ENCODE measurements at places on chromosomes 16 and 17.

DNA sequence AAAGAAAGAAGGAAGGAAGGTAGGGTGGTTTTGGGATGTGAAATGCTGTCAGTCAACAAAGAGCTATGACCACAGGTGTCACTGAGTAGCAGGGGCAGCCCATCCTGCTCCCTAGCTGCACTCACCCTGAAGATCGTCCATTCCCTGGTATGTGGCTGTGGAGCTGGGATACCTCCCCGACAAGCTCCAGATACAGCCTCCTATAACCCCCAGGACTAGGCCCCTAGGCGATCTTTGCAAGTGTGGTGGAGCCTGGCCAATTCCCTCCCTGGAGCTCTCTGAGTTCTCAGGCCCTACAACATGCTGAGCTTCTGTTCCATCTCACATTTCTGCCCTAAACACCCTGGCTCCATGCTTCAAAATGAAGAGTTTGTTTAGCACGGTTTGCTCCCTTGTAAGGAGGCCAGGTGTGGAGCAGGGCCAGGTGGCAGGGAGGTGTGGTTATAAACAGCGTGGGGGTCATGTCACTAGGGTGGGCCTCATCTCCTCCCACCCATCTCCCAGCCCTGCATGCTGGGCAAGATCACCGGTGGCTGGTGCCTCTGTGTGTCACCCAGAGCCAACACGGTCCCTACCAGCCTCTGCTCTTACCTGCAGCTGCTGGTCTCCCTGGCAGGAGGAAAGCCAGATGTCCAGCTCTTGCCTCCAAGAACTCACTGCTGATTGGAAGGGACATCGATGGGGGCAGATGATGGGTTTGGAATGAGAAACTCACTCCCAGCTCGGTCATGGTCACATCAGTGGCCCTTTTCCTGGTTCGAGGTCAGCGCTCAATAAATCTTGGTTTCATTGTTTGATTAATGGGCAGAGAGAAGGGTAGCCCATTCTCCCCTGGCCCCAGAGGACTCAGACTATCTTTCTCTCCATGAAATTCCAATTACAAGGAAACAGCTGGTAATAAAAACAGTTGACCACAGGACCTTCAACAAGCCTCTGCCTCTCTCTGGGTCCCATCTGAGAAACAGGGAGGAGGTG, 511.0 kb upstream of the CDH5 start:
- DNase-seq: no peak

- DNase-seq: no peak
Observed at GRCh38 chr17:27504188-27504995, 48.1 kb downstream of the KSR1 start.

DNA sequence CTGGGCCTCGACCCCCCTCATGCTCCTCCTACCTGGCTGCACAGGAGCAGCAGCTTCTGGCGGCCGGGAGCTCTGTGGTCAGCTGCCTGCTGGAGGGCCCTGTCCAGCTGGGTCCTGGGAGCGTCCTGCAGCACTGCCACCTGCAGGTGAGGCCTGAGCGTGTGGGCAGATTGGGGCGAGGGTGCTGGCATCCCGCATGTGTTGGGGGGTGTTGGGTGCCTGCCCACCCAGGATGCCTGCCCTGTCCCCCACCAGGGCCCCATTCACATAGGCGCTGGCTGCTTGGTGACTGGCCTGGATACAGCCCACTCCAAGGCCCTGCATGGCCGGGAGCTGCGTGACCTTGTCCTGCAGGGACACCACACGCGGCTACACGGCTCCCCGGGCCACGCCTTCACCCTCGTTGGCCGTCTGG, 16.5 kb downstream of the FCSK start:
- no peak for DNase-seq

GRCh38 chr16:66026787-66027330, 339.6 kb upstream of the CDH5 start:
- DNase-seq: no peak

DNA sequence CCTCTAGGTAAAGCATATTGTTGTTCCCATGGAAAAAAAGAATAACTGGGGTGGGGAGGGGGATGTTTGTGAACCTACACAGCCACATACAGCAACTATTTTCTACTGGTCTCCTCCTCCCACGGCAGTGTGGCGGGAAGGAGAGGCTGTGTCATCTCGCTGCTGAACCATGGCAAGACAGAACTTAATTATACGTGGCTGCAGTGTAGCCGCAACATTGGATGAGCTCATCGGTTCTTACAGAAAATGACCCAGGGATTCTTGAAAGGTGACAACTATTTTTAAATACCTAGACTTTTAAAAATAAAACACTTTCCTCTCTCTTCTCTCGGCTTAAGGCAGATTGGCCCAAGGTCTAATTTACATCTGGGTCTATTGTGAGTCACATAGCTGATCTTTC, 19.8 kb upstream of the TEKT3 start:
- no peak for DNase-seq

DNA sequence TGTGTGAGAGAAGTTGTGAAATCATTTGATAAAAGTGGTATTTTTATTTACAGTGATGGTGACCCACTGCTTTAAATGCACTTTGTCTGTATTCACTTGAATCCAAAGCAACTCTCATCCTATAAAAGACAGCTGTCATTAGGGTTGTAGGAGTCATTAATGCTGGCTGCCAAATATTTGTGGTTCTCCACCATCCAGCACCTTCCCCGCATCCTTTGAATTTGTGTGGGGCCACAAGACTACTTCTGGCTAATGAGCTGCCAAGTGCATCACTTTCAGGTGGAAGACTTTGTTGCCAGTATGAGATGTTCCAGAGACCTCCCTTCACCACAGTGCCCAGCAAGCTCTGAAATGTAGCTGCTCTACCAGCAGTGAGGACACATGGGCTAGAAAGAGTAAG, 43.4 kb downstream of the CMTM3 start:
- DNase-seq: no peak

- DNase-seq: peak; percentile 54
Observed at GRCh38 chr17:8151641-8152111, 528 bp downstream of the PER1 start.

DNA sequence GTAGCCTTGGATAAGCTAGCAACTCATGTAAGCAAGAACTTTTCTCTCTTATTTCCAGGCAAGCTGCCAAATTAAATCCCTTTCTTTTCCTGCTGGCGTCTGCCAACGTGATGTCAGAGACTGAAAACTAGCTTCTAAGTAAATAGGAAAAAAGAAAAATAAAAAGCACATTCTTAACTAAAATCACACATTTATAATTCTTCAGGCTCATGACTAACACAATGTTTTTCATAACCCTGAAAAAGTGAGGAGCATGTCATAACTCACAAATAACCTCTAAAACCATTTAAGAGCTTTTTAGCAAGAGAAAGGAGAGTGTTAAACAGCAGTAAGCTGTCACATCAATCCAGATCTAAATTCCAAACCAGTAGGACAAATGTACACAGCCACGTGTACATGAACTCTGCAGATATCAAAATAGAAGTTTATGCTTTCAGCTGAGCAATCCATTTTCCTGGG, 110.0 kb downstream of the N4BP1 start:
- DNase-seq: no peak

- no peak for DNase-seq
Observed at GRCh38 chr16:86085161-86085611, 186.2 kb downstream of the IRF8 start.

GRCh38 chr17:76704805-76705204, 6.0 kb downstream of the MXRA7 start:
- DNase-seq: no peak

DNA sequence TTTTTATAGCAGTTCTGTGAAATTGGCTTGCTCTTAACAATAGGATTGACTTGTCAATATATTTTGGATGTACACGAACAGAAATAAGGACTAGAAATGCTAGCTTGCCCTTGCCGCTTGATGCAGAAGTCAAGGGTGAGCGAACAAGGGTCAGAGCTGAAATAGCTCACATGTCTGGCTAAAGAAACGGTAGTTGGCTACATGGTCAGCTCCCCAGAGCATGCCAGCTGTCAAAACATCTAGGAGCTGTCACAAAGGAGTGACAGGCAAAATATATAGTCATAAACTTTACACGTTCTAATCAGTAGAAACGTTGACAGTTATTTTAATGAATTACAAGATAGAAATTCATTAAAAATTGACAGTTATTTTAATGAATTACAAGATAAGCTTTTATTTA, 2.9 kb upstream of the MEIOB start:
- DNase-seq: no peak

GRCh38 chr17:63956296-63956920, 16.3 kb downstream of the SCN4A start:
- DNase-seq: no peak

- DNase-seq: peak; percentile 8
Observed at GRCh38 chr16:27243725-27244362, 24.7 kb downstream of the NSMCE1 start.

- DNase-seq: peak; percentile 24
Observed at GRCh38 chr17:1713878-1714426, 3.8 kb upstream of the TLCD2 start.

GRCh38 chr16:54318941-54319340, 32.4 kb upstream of the IRX3 start:
- DNase-seq: no peak

GRCh38 chr16:88339930-88340754, 42.6 kb upstream of the ZNF469 start:
- no peak for DNase-seq

- no peak for DNase-seq
Observed at GRCh38 chr17:53719229-53719628, 103.5 kb upstream of the KIF2B start.

DNA sequence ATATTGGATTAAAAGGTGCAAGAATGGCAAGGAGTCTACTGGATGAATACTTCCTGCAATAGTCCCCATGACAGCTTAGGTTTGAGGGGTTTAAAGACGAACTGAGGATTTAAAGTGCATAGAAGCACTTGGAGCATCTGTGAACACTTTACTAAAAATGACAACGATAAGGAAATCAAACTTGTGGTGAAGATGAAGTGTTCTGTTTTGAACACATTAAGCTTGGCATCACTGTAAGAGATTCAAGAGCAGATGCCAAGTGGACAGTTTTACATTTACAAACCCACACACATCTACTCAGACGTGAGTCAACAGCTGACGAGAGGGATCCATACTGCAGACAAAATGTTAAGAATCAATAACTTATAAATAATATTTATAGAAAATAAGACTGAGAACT, 918.7 kb downstream of the CDH11 start:
- DNase-seq: no peak

DNA sequence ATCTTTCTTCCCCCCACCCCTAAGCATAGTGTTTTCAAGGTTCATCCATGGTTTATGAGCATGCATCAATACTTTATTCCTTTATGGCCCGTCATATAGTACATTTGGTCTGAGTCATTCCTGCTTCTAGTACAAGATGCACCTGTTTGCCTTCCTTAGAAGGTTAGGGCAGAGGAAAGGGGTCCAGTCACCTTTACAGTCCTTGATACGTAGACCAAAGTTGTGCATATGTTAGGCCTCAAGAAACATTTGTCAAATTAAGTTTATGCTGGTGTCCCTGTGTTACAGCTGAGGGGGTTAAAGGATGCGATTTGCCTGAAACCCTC, 1.4 kb downstream of the CYB5D2 start:
- DNase-seq: no peak

GRCh38 chr17:31147507-31148202, 52.9 kb downstream of the NF1 start:
- DNase-seq: no peak

- DNase-seq: peak; percentile 92
Observed at GRCh38 chr16:68084504-68085258, 489 bp upstream of the NFATC3 start.

- DNase-seq: peak; percentile 73
Observed at GRCh38 chr16:1309888-1310831, 724 bp downstream of the UBE2I start.

DNA sequence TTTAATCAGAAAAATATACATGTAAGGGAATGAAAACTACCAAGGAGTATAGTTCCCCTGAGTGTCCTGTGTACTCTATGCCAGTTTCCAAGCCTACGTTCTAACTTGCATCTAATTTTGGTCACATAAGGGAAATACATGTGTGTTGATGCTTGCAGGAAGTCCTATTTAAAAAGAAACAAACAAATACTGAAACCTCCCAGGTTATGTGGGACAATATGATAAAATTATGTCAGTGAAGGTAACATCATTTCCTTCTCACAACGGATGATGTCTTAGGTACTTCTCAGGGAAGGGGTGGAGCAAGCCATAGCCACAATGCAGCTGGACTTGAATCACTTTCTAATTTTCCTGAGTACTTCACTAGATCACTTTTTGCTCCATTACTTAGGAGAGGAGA, 115.9 kb downstream of the ZFHX3 start:
- DNase-seq: no peak

- DNase-seq: peak; percentile 9
Observed at GRCh38 chr16:69321080-69321479, 9.3 kb downstream of the PDF start.

- DNase-seq: no peak
Observed at GRCh38 chr16:80623376-80623775, 82.6 kb downstream of the DYNLRB2 start.

DNA sequence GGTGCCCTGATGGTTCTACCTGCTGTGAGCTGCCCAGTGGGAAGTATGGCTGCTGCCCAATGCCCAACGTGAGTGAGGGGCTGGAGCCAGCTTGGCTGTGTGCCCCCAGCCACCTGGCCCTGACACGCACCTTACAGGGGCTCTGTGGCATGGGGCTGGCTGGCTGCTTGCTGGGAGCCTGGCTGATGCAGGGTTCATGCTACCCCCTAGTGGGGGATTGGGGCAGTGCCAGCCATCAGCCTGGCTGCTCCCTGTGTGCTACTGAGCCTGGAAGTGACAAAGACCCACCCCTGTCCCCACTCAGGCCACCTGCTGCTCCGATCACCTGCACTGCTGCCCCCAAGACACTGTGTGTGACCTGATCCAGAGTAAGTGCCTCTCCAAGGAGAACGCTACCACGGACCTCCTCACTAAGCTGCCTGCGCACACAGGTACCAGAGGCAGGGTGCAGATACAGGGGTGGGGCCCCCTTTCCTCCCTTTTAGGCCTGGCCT, 5.7 kb downstream of the GRN start:
- DNase-seq: peak; percentile 83

GRCh38 chr16:50856991-50857390, 115.1 kb downstream of the CYLD start:
- no peak for DNase-seq

- no peak for DNase-seq
Observed at GRCh38 chr17:31371511-31372097, 19.9 kb upstream of the RAB11FIP4 start.

DNA sequence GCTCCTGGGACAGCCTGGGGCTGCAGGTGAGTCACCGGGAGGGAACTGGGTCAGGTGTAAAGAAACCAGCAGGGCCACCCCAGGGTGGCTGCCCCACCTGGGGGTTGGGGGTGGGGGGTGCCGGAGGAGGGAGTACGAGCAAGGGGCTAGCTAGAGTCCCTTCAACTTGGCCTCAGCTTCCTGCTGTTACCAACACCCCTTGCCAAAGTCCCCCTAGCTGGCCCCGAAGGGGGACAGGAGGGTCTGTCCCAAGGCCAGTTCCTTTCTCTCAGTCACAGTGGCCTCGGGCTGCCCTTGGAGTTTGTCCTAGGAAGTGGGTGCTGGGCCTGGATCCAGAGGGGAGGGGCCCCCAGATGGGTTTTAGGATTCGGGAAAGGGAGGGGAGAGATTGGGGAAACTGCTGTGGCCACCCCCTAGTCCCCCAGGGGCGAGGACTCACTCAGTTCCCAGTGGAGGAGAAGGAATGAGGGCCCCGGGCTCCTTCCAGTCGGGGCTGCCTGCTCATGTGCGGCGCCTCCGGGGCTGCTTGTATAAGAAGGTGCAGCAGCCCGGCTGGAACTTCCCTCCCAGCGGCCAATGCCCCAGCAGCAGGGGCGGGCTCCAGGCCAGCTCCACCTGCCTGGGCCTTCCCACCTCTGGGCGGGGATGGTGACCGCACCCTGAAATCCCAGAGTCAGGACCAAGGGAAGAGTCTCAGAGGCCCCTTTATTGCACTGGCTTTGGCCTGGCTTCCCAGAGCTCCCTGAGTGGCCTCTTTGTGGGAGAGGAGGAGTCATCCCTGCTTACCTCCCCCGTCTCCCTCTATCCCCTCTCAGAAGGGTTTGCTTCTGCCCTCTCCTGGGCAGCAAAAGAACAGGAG, 7.3 kb downstream of the ARHGAP27 start:
- no peak for DNase-seq

Measured in activated naive CD4-positive, alpha-beta T cell treated with anti-CD3 and anti-CD28 coated beads, Interleukin-2, amount 10 ng/mL, durations not matched to agents 7 days and 5 days (primary cell).